Lung (tissue), 17 donors: ENCODE measurements at places on chromosomes 1 and 21.

GRCh38 chr1:54328066-54328636, 78.0 kb downstream of the SSBP3 start:
- no peak for DNase-seq

- DNase-seq: peak; percentile 48
Measured at GRCh38 chr1:54487571-54488050, 60.4 kb upstream of the ACOT11 start.

GRCh38 chr1:48671578-48671977, 105.1 kb downstream of the BEND5 start:
- DNase-seq: no peak

GRCh38 chr1:44302541-44302940, 52.5 kb downstream of the ERI3 start:
- DNase-seq: no peak

GRCh38 chr21:44626673-44627143, at the start of gene KRTAP10-9:
KRTAP10-9 (plus strand) TSS chr21:44627093; CDS start chr21:44627172, 79 bp downstream.
- DNase-seq: no peak

GRCh38 chr1:156750191-156750672, 1.2 kb downstream of the HDGF start:
- DNase-seq: no peak

- DNase-seq: no peak
Measured at GRCh38 chr1:217091561-217091960, 368.3 kb upstream of the ESRRG start.

GRCh38 chr1:217079584-217079983, 356.4 kb upstream of the ESRRG start:
- DNase-seq: no peak

GRCh38 chr1:173420330-173420806, 56.8 kb upstream of the PRDX6 start:
- DNase-seq: peak; percentile 91

DNA sequence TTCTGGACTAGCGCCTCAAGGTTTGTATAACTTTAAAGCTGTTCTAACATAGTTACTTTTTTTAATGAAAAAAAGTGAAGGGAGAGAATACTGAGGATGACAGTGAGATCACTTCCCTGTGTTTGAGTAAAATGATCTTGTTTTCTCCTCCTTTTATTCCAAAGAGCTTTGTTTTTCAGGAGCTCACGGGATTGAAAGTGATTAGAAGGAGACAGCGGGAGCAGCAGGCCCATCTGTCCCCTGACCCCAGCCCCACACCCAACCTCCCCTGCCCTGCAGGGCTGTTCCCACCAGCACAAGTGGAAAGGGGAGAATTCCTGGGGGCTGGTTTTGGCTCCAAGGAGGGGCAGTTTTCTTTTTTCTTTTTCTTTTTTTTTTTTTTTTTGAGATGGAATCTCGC, 2.1 kb upstream of the DNMT3L start:
- DNase-seq: no peak

GRCh38 chr1:9192578-9193232, 41.9 kb upstream of the H6PD start:
- no peak for DNase-seq

GRCh38 chr1:15966081-15966955, 9.6 kb downstream of the ZBTB17 start:
- no peak for DNase-seq

GRCh38 chr1:62110198-62110817, 84.3 kb upstream of the L1TD1 start:
- DNase-seq: no peak

GRCh38 chr1:13892198-13892597, 192.2 kb downstream of the PRDM2 start:
- no peak for DNase-seq
